ENCODE measurements at places on chromosomes 1 and 21.

- DNase-seq: no peak
Measured at GRCh38 chr1:10909697-10910680, 102.5 kb upstream of the TARDBP start.

- no peak for DNase-seq
Measured at GRCh38 chr1:203992440-203992839, 80.5 kb upstream of the SOX13 start.

DNA sequence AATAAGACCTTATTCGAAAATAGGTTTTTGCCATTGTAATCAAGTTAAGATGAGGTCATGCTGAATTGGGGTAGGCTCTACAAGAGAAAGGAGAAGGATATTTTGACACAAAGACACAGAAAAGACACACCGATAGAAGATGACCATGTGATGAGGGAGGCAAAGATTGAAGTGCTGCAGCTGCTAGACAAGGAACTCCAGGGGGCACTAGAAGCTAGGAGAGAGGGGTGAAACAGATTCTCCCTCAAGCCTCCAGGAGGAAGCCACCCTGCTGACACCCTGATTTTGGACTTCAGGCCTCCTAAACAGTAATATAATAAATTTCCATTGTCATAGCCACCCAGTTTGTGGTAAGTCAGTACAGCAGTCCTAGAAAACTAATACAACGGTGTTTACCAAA lies 506.8 kb upstream of the CAMK1G start:
- no peak for DNase-seq

DNA sequence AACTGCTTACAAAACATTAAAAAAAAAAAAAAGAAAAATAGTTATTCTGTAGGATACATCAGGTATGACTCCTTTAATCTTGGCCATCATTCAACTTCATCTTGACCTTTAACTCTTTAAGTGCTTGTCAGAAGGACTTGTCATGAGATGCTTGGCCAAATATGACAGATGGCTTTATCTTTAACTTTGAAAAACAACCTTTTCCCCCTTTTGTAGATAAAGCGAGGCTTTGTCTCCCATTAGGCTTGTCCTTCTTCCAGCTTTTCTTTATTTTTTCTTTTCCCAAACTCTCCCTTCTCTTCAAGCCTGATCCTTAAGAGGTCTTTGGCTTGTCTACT lies 2.3 kb downstream of the SRSF10 start:
- no peak for DNase-seq

GRCh38 chr1:50995651-50996050 lies 25.6 kb downstream of the CDKN2C start:
- no peak for DNase-seq

- no peak for DNase-seq
Measured at GRCh38 chr1:177301425-177302124, 130.8 kb downstream of the BRINP2 start.

DNA sequence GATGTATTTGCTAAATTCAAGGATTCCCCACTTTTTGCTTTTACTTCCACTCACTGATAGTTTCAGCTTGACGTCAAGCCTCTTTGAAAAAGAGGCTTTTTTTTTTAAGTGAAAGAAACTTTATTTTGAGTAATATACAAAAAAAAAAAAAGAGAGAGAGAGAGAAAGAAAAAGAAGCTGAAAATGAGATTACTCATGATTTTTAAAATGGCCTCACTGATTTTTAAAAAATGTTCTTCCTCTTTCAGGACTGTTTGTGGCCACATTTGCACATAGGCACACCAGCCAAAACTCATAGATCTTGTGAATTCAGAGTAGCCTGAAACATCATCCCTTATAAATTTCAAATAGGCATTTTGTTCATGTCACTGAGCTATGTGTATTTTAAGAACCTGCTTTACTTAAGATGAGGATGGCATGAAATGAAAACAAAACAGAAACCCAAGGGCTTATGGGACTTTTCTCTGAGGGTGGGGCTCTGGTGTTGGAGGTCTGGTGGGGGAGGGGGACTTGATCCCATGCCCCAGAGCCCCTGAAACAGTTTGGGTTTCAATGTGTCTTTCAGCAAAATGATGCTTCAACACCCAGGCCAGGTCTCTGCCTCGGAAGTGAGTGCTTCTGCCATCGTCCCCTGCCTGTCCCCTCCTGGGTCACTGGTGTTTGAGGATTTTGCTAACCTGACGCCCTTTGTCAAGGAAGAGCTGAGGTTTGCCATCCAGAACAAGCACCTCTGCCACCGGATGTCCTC lies 6.1 kb downstream of the ATF3 start:
- no peak for DNase-seq

GRCh38 chr1:228513236-228513900 lies 26.2 kb downstream of the RNF187 start:
- no peak for DNase-seq

DNA sequence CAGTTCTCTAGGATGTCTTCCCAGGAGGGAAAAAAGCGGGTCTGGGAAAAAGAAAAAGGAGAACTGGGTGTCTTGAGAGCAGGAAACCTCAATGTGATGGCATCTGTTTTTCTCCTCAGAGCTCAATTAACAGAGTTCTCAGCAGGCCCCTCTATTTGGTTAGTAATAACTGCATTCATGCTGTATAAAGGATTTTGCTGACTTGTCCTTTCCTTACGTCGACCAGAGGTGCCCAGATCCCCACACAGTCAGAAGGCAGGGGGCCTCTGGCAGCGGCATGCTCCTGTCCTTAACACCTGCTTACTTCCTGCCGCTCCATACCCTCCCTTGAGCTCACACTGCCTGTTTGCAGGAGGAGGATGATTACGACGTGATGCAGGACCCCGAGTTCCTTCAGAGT lies 12.3 kb downstream of the PSMD4 start:
- no peak for DNase-seq

GRCh38 chr21:32140604-32141317 lies 138.1 kb downstream of the MIS18A start:
- no peak for DNase-seq

DNA sequence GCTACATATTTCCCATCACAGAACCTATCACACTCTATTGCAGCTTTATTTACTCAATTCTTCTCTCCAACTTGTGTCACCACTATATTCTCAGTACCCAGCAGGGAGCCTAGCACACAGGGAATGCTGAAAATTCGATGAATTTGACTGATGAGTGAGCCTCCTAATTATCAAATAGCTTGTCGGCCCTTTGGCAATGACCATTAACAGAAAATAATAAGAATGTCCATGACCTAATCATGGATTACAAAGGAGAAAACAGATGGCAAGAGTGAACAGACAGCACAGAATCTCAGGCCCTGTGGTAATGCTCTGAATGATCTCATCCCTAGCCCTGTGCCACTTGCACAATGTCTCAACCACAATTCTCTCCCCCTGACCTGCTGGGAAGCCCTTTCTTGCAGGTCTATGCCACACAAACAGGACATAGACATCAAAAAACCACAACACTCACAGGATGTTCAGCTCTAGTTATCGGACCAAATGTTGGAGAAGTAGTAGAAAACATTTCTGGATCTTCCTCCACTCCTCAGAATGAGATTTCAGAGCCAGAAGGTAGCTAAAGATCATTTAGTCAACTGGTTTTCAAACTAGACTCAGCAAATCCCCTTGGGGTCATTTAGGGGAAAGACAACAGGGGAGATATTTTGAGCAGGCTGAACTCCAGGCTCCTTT lies 68.4 kb downstream of the LUZP1 start:
- peak; percentile 92 for DNase-seq

- no peak for DNase-seq
Measured at GRCh38 chr1:223828162-223828848, 17.4 kb downstream of the TP53BP2 start.

- DNase-seq: no peak
Measured at GRCh38 chr1:225694151-225694603, 41.3 kb upstream of the ENAH start.

DNA sequence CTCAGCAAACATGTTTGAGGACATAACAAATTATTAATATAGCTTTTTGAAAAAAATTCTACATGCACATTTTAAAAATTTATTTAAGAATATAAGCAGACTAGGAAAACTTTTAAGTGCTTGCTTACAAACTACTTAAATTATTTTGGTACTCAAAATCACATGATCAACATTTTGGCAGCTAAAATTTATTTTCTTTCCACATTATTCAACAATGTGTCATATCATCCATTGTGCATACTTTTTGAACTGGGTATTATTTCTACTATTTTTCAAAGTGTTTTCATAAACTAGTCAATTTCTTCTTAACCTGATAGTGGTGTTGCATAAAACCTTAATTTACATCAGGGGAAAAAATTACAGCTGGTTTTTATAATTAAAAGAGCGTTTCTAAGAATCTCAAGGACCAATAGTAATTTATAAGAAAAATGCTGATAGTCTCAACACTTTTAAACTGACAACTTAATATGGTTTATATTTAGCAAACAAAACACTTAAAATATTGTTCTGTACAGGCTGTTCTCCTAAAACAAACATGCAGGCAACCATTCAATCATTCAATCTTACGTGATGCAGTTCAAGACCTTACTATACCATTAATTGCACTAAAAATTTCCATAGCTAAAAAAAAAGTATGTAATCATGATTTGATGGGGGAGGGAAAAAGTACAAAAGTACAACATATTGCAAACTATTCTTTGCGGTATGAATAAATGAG lies 105.0 kb downstream of the GPATCH2 start:
- DNase-seq: peak; percentile 37

- DNase-seq: no peak
Measured at GRCh38 chr1:204188959-204189639, 7.2 kb downstream of the KISS1 start.

- DNase-seq: peak; percentile 26
Measured at GRCh38 chr1:27773826-27774445, 917 bp downstream of the STX12 start.

All from HFFc6 (cell line).